ENCODE measurements at places on chromosomes 4 and X.
A peak's percentile ranks its signal among the peaks of the same experiment; 100 is the strongest.

DNA sequence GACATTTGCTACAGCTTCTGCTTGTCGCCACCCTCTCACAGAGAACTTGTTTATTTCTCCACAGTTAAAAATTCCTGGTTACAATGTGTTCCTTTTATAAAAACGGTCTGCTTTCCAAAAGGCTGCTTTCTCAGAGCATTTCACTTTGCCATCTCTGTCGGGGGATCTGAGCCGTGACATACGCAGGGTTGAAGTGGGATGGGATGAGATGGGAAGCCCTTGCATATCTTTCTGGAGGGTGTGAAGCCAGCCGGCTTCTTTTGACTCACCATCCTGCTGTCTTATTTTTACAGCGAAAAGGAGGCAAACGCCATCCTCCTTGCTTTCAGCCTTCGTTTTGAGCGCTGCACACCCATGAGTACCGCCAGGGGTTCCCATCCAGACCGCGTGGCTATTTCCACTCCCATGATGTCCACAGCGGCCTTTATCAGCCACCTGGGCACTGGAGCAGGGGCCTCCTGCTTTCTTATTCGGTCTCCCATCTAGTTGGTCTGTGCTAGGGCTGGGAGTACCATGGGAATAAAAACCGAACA, 99.8 kb upstream of the GATB start:
- DNase-seq = no peak

GRCh38 chrX:46730765-46731164, 28.2 kb downstream of the SLC9A7 start:
- no peak for DNase-seq

GRCh38 chrX:124502166-124502565, 155.8 kb downstream of the SH2D1A start:
- DNase-seq = no peak

GRCh38 chr4:144356941-144357381, 216.4 kb upstream of the GYPA start:
- no peak for DNase-seq

- DNase-seq = no peak
These were observed 68.4 kb upstream of the SCOC start for GRCh38 chr4:140305053-140305452.

GRCh38 chr4:152848508-152848907, 68.8 kb downstream of the ARFIP1 start:
- DNase-seq = no peak

- peak; percentile 39 for DNase-seq
These were observed 797 bp downstream of the CD99L2 start for GRCh38 chrX:150897421-150898320.

- no peak for DNase-seq
These were observed 26.4 kb downstream of the ENPP6 start for GRCh38 chr4:184191267-184191666.

DNA sequence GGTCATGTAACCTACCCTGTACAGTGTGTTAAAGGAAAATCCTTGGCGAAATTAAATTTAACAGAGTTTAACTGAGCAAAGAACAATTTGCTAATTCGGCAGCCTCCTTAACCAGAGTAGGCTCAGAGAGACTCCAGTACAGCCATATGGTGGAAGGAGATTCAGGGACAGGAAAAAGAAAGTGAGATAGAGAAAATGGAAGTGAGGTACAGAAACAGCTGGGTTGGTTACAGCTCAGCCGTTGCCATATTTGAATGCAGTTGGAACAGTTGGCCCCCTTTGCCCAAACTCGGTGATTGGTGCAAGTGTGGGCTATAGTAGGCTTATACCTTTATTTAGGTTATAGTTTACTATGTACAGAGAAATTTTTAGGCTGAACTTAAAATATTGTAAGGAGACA, 48.8 kb upstream of the GBA3 start:
- no peak for DNase-seq

GRCh38 chrX:30931920-30932319, 42.9 kb upstream of the TAB3 start:
- no peak for DNase-seq

DNA sequence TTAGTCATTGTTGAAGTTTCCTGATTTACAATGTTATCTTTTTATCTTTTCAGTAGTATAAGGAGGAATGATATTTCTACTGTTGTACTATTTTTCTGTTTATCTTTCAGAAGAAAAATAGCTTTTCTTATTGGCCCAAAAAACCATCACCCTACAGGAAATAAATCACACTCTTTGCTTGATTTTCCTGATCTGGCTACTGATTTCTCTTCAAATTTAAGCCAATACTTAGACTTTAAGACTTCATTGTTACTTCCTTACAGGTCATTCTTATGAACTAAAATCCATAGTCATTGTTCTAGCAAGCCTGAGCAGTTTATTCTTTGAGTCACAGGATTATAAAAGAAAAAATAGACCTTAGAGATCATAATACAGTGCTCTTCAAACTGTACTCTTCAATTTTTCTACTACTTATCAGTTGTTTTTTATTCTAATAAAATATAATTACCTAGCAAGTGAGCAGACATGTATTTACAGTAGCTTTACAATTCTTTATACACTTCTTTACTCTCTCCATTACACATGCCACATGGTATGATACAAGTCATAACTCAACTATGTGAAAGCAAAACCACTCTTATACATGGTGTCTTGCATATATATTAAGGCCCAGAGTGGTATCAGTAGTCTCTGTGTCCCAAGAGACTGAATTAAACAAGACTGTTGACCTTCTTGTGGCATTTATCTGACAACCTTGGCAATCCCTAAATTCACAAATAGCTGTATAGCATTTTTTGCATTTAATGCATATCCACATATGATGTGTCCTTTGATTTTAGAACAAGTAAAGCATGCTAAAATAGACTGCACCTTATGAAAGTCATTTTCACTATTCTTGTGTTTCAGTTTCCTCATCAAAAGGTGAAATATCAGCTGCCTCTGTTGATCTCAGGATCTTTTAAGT, 47.9 kb downstream of the TET2 start:
- DNase-seq = no peak

GRCh38 chrX:70386235-70386634, 36.9 kb upstream of the GDPD2 start:
- no peak for DNase-seq

DNA sequence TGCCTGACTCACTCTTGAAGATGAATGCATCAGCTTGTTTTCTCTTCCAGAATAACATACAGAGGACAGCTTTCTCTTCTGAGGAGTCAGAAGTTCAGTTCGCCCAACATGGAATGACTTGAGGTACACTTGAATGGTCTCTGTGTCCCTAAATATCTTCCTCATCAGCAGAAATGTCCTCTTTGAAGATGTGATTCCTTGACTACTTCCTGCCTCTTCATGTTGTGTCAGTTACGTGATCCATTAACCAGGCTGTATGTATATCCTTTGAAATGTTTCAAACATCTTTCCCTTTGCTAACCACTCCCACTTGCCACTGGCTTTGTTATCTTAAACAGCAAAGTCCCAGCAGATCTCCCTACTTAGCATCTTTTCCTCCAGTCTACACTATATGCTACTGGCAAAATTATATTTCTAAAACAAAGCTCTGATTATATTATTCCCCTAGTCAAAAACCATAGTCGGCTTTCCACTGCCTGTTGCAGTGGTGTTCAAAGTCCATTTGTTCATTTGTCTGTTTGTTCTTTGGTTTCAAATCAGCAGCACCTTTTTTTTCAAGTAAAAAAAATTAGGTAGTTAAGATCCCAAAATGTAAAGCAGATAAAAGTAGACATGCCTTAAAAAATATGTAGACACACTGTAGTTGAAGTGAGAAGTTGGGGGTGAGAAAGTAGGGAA, 82.1 kb upstream of the PAK3 start:
- no peak for DNase-seq

DNA sequence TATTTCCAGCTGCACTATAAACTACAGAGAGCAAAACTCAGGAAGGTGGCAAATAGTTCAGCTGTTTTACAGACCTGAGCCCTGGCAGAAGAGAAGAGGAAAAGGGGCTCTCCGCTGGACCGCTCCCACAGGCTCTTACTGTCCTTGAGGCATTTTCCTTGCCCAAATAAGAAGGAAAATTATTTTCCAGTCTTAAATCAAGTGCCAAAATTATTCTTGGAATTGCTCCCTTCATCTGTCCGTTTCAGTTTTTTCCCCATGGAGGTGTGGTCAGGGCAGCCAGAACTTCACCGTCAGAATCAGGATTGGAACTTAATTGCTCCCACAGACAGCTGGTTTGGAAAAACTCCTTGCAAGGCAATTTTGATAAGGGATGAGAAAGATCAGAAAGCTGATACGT, 35.2 kb upstream of the SPINK2 start:
- no peak for DNase-seq

DNA sequence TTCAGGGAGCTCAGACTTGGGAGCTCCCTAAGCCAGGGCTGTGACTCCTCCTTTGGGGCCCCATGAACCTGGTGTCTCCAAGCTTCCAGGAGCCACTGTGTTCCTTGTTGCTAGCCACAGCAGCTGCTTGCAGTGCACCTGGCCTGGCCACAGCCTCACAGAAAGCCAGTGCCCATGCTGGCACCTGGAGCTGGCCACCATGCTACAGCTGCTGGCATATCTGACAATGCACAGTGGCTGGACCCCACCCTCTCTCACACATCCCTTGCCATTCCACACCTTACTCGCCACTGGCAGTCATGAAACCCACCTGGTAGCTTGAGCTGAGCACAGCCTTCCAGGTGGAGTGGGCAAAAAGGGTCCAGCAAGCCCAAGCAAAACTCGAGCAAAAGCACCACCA, 441.7 kb downstream of the ARAP2 start:
- no peak for DNase-seq

DNA sequence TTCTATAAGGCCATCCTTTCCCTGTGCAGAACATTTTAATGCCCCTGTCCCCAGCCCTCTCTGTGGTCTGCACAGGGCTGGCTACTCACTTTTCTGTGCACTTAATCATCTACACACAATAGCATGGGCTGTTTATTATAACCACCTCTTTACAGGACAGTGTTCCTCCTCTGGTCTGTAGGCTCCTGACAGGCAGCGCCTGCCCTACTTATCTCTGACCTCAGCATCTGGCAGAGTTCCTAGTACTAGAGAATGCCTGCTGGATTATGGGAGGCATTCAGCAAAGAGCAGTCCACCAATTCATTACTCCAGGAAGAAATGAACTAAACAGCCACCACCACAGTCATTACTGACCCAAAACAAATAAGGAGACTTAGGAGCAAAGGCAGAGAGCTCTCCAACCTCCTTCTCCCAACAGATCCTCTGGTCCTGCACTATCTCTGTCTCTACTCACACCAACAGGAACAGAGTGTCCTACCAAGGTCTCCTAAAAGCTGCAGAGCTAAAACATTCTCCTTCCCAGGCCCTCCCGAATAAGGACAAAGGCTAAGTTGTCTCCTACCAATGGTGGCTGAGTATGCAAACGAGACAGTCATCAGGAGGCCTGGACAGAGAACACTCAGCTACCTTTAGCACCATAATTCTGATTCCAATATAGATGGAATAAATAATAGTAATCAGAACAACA, 279.2 kb downstream of the QDPR start:
- DNase-seq = no peak

- no peak for DNase-seq
These were observed 28.8 kb downstream of the SH3TC1 start for GRCh38 chr4:8227771-8228318.

DNA sequence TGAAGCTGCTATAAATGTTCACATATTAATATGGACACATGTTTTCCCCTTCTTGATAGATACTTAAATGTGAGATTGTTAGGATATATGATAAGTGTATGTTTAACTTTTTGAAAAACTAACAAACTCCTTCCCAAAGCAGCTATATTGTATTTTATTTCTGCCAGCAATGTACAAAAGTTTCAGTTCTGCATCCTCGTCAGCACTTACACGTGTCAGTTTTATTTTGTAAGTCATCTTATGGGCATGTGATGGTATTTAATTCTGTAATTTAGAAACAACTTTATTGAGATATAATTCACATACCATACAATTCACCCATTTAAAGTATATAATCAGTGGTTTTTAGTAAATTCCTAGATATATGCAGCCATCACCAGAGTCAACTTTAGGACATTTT, 31.6 kb downstream of the RAPGEF2 start:
- DNase-seq = no peak

GRCh38 chr4:122830426-122831095, 3.9 kb downstream of the FGF2 start:
- DNase-seq = no peak

- DNase-seq = no peak
These were observed 161.8 kb downstream of the SH3KBP1 start for GRCh38 chrX:19725641-19726040.

- DNase-seq = no peak
These were observed 46.4 kb downstream of the ACOX3 start for GRCh38 chr4:8394061-8394519.

- no peak for DNase-seq
These were observed 397.9 kb downstream of the FAM47B start for GRCh38 chrX:35340465-35340864.

DNA sequence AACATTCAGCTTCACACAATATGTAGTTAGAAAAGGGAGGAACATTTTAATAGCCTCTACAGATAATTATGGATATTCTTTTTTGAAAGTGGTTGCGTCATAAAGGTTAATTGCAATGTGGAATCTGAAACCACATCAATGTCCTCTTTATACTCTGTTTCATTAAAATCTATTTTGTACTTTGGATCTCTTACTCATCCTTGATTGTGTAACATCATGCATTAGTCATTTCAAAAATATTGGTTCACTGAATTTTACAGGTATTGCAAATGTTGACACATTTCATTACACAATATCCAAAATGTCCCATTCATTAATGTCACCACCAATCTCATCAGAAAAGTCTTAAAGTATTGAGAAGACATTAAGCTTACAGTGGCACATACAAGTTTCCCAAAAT, 62.7 kb upstream of the USP9X start:
- no peak for DNase-seq

- DNase-seq = no peak
These were observed 243.1 kb upstream of the PSAPL1 start for GRCh38 chr4:7677799-7678301.

DNA sequence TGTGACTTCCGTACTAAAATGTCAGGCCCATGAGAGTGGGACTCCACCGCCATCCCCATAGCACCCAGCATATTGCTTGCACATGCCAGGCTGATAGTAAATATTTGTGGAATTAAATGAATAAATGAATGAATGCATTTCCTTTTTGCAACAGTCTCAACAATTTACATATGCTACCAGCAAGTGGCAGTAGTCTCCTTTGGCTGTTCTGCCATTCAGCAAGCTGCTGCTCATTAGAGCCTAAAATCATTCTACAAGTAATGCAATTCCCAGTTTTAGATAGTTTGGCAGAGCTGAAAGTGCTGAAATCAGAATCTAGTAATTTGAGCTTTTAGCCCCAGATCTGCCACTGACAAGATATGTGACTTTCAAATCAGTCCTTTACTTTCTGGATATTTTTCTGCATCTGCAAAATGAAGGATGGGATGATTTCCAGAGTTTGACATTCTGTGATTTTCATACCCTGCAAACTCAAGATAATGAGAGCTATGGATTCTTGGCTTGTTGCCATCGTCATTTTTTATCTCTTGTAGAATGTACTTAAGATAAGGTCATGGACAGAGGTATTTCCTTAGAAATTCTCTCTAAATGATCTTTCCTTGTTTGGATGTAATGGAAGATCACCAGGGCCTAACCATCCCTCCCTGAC, 35.7 kb upstream of the INTS6L start:
- DNase-seq = no peak

Measured in H9 (cell line).